ENCODE measurements at places on chromosomes 4 and X.

- no peak for DNase-seq
These were observed 35.9 kb upstream of the LRAT start for GRCh38 chr4:154707877-154708276.

DNA sequence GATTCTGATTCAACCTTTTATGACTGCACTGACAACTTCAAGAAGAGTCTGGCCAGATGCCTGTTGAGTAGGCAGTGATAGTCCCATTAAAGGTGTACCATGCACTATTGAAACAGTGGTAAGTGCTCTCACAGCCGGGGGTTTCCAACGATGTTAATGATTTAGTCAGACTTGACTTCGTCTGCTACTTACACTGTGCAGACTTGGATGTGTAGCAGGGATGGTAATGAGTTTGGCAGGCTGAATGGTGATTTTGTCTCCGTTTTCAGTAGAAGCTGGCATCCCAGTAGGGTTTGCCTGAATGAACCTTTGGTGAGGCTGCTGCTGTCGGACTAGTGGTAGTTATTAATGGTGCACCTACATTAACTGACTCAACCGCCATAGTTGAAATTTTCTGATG lies 52.0 kb upstream of the TMSB15B start:
- DNase-seq = no peak

- no peak for DNase-seq
These were observed 46.8 kb upstream of the FAM9C start for GRCh38 chrX:13091111-13091765.

GRCh38 chr4:177582992-177583391 lies 140.8 kb upstream of the AGA start:
- no peak for DNase-seq

- DNase-seq = no peak
These were observed 13.6 kb downstream of the GASK1B start for GRCh38 chr4:158159054-158159717.

GRCh38 chr4:48746608-48747362 lies 33.3 kb downstream of the FRYL start:
- no peak for DNase-seq

GRCh38 chrX:154804957-154805695 lies at the start of gene MPP1:
MPP1 (minus strand) TSS chrX:154805485; CDS start chrX:154805373, 112 bp downstream.
- DNase-seq = peak; percentile 76

DNA sequence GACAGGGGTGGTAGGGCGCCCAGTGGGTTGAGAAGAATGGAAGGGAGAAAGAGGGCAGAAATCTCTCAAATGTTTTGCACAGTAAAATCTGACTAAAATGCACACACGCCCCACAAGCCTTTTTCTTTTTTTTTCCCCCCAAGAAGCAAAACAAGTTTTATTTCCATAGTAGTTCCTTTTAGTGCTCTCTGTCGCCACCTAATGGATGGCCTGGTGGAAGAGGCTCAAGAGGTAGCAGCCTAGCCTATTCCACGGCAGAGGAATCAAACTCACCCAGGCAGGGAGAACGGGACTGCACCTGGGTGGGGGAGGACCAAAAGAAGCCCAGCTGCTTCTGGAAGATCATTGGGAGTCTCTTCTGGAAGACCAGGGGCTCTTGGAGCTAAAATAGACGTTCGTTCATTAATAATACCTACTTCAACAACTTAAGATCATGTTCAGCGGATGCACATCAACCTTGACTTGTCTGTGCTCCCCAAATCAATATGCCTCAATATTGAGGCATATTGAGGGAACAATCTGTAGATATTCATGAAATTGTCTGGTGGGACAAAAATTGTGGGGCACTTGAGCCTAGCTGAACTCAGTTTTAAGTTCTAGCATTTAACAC lies 31.6 kb upstream of the IRAK1 start:
- peak; percentile 24 for DNase-seq

- DNase-seq = no peak
These were observed 46.5 kb upstream of the RELL1 start for GRCh38 chr4:37732526-37733186.

DNA sequence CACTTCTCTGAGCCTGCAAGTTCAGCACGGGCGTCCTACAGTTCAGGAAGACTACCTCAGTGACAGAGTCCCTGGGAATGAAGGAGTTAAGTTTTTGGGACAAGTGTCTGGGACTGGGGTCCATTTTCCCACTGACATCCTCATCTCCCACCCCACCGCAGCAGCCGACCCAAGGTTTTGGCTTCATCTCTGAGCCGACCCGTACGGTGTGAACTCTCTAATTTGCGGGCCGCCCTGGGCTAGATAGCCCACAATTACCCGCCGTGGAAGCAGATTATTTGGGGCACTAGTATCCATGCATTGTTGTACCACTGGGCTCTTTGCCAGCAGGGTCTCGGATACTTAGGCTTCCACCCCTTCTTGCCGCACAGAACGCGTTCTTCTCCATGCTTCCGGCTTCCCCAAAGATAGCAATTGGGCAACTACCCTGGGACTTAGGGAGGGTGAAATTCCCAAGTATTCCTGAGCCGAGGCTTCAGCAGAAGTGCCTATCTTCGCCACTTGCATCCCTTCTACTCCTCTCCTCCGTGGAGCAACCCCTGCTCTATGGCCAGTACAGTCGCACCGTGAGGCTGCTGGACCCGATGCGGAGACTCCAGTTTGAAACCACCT lies 2.4 kb downstream of the IL1RAPL2 start:
- DNase-seq = peak; percentile 6

- no peak for DNase-seq
These were observed 334.0 kb upstream of the NDST3 start for GRCh38 chr4:117700111-117700892.

Data from right kidney (tissue), 9 donors.